Effector CD8-positive, alpha-beta T cell (primary cell): ENCODE measurements at places on chromosomes 2 and 18.

DNA sequence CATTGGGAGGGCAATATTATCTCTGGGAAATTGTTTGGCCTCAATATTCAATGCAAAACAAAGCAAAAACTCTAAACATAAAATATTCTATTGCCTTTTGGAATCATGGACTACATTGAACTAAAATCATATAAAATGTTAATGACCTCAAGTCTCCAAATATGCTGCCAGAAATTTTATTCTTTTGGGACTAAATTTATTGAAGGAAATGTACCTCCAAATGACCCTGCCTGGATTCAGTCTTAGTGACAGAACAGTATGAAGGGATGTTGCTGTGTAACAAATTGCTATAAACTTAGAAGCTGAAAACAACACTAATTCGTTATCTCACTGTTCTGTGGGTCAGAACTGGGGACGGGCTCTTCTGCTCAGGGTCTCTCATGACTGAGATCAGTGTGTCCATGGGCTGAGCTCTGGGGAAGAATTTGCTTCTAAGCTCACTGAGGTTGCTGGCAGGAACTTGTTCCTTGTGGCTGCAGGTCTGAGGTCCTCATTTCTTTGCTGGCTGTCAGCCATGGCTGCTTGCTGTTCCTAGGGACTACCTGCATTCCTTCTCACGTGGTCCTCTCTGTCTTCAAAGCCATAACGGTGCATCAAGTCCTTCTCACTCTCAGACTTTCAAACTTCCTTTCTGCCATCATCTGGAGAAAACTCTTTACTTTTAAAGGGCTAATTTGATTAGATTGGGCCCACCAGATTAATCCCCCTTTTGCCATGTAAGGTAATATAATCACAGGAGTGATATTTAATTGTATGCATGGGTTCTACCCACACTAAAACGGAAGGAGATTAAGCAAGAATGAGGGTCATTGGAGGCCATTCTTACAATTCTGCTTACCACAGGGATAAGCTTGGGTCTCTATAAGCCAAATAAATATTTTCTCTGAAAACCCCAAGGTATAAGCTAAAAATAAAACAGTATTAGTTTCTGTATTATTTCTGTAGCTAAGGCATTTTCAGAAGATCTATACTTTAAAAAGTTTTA is 149.0 kb downstream of the ADCYAP1 start:
- DNase-seq, result no peak

DNA sequence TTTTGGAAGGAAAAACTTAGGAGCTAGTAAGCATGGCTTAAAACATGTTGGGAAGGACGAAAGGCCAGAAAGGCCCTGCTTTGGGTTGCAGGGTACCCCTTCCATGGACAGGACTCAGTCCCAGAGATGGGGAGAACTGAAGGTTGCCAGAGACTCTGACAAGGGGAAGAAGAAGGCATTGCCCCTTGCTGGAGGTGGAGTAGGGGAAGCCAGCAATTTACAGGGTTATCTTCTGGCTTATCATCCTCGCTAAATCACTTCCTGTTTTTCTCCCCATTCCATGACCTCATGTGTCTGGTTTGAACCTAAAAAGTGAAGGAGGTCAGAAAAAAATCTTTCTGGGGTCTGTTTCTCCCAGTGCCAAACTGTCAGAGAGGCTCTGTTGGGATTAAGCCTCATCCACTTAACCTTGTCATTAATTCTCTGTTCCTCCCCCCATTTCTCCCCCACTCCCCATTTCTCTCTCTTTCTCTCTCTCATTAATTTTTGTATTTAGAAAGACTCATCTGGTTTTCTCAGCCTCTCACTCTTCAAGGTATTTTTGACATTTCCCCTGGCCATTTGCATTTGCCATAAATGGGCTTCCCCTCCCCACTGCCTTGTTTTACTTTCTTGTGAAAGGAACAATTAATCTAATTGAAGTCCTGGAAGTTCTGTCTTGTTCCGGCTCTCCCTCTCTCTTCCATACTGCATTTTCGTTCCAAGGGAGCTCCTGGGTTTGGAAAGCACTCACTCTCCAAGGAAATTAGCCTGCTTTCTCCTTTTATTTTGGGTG is 17.4 kb downstream of the NRP2 start:
- no peak for DNase-seq

- DNase-seq, result no peak
Observed at GRCh38 chr2:204027091-204027490, 90.5 kb downstream of the ICOS start.

GRCh38 chr2:53493210-53493609 is 274.4 kb upstream of the CHAC2 start:
- no peak for DNase-seq

GRCh38 chr2:234099266-234099665 is 48.8 kb downstream of the SPP2 start:
- DNase-seq, result no peak

DNA sequence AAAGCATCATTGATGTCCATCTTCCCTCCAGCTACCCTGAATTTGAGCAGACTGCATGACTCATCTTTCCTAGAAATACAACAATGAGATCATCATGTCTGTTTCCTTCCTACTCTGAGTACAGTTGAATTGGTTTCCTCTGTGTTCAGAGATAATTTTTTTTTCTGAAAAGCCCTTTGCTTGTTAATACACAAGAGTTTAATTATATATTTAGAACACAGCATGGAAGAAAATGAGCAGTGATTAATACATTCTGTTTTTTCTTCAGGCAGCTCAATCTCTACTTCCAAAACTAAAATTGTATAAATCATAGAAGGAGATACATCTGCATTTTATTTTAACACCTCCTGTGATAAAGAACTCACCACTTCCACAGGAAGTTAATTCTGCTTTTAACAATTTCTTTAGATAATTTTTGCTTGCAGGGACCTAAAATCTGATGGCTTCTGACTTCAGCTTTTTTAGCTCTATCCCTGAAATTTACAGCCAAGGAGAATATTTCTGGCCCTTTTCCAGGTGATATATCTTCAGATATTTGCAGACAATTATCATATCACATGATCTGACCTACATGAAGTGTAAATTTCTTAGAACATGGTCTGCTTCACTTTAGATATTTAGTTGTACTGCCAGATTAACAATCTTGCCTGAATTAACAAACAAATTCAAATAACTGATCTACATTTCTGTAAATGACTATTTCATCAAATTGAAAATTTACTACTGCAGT is 249.0 kb downstream of the TRIB2 start:
- DNase-seq, result no peak

GRCh38 chr2:20061476-20061875 is 10.0 kb upstream of the LAPTM4A start:
- no peak for DNase-seq

GRCh38 chr2:45979065-45979464 is 318.1 kb upstream of the EPAS1 start:
- no peak for DNase-seq

DNA sequence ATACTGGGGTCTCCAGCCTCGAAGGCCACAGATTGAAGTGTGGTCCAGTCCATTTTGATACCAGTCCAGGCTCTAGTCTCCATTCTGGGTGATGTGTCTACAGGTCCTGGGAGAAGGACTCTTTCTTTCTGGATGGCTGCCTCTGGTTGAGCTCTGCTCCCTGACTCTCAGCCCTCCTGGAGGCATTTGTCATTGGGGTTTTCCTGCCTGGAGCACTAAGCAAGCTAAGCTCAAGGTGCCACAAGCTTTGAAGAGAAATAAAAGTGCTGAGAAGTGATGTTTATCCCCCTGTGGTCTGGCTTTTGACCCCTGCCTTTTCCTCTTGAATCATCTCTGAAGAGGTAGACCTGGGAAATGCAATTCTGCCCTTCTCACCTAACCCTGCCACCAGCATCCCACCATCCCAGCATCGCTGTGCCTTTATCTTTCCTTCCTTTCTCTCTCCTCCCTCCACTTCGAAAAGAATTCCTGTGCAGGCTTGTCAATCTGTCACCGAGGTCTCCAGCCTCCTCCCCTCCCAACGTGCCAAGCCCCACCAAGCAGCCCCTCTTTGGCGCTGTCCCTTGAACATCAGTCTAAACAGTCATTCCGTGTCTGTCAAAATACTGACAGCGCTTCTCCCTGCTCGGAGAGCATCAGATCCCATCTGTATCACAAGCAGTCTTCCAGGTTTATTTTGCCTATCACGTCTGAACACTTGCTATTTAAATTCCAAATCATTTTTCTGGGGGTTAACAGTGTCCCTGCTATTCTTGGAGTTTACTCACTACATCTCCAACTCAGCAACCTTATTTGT is 334.6 kb upstream of the SLC14A2 start:
- no peak for DNase-seq

GRCh38 chr2:174326161-174327020 is 8.4 kb upstream of the SP9 start:
- DNase-seq, result no peak

DNA sequence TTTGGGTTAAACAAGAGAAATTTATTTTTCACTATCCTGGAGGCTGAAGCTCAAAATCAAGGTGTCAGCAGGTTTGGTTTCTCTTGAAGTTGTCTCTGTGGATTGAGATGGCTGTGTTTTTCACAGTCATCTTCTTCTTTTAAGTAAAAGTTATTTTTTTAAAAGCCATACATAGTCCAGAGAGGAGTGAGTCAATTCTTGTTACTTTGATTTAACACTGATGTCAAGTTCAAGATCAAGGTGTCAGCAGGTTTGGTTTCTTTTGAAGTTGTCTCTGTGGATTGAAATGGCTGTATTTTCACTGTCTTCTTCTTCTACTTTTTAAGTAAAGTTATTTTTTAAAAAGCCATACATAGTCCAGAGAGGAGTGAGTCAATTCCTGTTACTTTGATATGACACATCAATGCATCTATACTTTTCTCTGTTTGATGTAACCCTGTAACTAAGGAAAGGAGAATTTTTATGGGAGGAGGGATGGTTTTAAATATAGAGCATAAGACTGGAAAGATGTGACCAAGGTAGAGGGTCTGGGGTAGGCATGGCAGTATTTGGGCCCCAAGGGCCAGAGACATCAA is 22.5 kb upstream of the RASGRP3 start:
- DNase-seq, result no peak

- DNase-seq, result no peak
Observed at GRCh38 chr2:236171181-236171679, 3.0 kb upstream of the GBX2 start.

DNA sequence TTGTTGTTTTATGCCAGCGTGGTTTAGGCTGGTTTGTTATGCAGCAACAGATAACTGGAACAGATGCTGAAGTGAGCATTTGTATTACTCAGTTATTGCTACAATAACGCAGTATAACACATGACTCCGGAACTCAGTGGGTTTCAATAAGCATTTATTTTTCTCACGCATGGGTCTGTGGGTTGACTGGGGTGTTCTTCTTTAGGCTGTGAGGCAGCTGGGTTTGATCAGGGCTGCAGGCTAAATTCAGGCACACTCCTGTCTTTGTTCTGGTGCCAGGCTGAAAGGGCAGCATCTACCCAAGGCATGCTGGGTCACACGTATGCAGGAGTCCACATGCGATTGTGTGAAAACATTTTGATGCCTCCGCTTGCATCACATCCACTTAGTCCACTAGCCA is 3.8 kb upstream of the SLC1A4 start:
- DNase-seq, result no peak

DNA sequence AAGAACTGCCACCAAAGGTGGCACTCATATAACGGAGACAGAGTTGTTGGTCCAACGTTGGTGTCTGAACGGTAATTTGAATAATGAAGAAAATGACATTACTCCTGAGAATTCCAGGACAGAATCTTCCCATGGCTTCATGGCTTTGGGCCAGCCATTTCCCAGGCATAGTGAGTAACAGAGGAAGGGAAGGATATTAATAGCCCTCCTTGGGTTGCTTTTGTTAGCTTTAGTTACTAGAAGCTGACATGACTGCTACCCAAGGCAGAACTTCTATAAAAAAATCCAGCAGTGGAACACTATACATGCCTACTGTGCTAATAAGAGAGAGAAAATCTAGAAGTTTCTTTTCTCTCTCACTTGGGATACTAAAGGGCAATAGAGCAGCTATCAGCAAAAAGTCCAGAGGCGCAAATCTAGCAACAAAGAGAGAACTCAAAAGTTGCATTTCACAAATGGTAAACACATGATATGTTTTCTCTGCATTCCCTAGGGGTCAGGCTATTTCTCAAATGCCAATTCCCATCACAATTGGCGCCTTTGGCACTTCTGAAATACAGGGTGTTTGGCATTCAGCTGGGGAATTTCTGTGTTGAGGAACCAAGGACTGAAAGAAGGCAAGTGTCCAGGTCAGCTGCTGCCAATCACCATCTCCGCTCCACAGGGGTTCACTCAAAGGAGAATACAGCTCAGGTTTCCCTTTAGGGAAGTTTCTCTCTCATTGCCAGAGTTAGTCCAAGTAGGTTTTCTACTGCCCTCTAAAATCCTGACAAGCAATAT is 160.8 kb upstream of the KYNU start:
- DNase-seq, result no peak

GRCh38 chr2:175462246-175462645 is 280.7 kb upstream of the ATP5MC3 start:
- DNase-seq, result no peak

DNA sequence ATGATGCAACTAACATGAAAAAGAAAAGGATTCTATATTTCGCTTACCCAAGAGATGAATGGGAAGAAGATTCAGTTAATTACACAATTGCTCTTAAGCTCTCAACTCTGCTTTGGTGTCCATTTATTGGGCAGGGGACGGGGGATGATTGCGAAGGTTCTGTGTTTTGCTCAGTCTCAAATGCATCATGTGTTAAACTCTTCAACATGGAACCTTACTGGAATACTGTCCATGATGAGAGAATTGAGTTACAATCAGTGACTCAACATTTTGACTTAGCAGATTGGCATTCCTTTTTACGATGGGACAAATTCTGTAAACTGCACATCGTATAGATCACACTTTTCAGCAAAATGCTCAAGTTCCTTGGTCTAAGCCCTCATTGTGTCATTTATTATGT is 135.6 kb downstream of the RBMS1 start:
- DNase-seq, result no peak

GRCh38 chr2:225008179-225008856 is 34.0 kb downstream of the DOCK10 start:
- DNase-seq, result no peak

DNA sequence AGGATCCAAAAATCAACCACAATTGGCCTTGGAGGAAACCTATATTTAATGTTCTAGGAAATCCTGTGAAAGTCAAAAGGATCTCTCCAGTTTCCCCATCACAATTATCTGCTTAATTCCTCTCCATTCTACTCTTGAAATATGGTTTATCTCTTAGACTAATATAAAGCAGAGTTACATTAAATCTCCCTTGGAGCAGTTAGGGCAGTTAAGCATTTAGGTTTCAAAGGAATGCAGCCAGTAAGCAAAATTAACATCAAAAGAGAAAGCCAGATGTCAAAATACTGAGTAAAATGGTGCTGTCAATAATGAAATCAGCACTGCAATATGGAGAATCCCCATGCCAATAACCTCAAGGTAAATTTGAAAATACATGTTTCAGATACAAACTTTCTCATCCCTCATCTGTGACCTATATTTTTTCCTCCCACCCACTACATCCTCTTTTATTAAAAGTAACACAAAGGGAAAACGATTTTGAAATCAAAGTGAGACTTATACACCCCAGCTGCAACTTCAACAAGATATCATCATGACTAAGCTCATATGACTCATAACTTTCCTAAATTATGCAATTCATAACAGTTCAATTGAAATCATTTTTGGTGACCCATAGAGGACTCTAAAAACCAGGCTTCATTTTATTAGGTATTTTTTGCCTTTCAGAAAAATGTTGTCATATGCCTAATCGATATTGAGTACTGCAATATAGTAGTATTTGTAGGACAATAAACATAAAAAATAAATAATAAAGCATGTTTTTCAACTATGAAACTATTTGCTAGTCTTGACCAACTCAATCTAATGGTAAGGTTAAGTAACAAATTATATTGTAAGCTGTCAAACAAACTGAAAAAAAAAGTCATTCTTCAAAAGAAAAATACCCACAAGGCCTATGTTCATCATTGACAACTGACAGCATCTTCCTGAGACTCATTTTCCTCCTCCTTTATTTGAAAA is 3.1 kb downstream of the ADAM17 start:
- no peak for DNase-seq

GRCh38 chr2:38237311-38237710 is 139.8 kb downstream of the ATL2 start:
- DNase-seq, result no peak
